ENCODE measurements at places on chromosomes 12 and 14.

DNA sequence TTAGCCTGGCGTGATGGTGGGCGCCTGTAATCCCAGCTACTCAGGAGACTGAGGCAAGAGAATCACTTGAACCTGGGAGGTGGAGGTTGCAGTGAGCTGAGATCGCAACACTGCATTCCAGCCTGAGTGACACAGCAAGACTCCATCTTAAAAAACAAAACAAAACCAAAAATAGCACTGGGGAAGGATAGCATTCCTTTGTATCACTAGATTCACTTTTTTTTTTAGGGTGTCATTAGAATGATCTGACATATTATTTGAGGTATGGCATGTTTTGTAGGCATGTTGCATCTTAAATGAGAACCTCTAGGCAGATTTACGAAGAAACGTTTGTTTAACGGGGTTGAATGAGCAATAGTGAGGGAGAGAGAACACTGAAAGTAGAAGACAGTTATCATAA is 16.8 kb upstream of the FAR2 start:
- DNase-seq, result no peak

DNA sequence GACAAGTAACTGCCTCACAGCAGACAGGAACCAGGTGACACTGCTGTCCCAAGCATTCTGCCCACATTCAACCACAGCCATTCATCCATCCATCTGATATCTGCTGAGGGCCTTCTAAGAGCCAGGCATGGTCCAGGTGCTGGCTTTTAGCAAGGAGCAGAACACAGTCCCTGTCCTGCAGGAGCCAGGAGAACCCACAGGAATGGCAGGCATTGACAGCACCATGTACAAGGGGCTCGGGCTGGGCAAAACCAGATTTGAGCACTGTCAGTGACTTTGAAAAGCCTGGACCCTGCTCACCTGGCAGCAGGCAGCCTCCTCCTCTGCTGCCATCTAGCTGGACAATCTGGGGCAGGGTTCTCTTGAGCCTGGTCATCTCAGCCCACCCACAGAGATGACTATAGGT is 137.0 kb downstream of the ZFP36L1 start:
- no peak for DNase-seq

GRCh38 chr12:7877420-7877819 is 4.7 kb upstream of the SLC2A14 start:
- DNase-seq, result no peak

DNA sequence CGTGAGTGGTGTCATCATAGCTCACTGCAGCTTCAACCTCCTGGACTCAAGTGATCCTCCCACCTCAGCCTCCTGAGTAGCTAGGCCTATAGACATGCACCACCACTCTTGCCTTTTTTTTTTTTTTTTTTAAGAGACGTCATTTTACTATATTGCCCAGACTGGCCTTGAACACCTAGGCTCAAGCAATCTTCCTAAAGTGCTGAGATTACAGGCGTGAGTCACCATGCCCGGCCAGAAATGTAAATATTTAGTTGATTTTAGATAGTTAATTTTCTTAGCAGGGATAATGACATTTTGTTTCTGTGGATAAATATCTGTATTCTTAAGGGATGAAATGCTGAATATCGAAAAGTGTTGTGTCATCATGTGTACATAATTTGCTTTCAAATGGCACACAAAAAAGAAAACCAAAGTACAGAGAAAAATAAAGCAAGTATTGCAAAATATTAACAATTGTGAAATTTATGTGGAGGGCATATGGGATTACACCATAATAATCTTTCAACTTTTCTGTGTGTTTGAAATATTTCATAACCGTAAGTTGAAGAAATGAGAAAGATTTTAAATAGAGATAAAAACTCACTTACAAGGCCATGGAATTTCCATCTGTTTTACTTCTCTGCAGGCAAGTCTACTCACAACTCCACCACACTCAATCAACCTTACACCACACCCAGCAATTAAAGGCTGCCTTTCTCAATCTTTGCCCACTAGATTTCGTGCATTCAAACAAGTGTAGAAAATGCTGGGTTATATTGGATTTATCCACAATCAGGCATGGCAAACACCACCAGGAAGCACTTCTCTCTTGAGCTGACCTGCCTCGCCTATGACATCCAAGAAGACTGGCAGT is 93.7 kb downstream of the SPTSSA start:
- no peak for DNase-seq

- no peak for DNase-seq
Observed at GRCh38 chr14:101561145-101561896, at the start of gene DIO3. Gene DIO3, plus strand, starts transcription at chr14:101561495.

All from cerebellar cortex (tissue), 1 donor.